ENCODE measurements at places on chromosomes 4 and X. TPM values are rescaled to one million over a fixed set of nuclear protein-coding genes. Genes with fewer than 3 reads are reported as not detected.

The CPE gene
- total RNA-seq, result 89.0 TPM

The AR gene
- total RNA-seq, result 2.0 TPM

- DNase-seq, result no peak
- no peaks in the 10 kb centered on the region for H3K4me1 ChIP-seq
- H3K4me3 ChIP-seq, result peak overlapping the region; percentile 1
These were observed 22.4 kb downstream of the RAB40AL start for GRCh38 chrX:102959471-102959870.

DNA sequence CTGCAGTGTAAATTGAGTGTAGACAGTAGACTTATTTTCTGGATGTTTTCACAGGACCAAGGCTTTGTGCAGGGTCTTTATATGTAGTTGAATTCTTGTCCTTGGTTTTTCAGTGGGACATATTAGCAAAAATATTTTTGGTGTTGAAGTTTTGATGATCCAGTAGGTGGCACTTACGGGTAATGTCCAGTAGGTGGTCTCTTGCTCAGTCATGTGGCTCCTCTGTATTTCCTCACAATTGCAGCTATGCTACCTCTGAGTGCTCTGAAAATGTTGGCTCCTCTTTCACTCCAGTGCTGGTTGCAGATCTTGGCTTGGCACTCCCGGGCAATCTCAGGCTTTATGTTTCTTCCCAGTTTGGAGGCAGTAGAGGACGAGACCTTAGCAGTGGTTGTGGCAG lies 419.8 kb upstream of the AMOT start:
- H3K36me3 ChIP-seq, result no peaks in the 10 kb centered on the region
- H3K27me3 ChIP-seq, result no peaks in the 10 kb centered on the region
- no peaks in the 10 kb centered on the region for H3K4me1 ChIP-seq
- H3K4me3 ChIP-seq, result no peak overlapping the region

- DNase-seq, result no peak
- peaks cover 6% of the 10 kb centered on the region for H3K4me1 ChIP-seq
- no peak overlapping the region for H3K27ac ChIP-seq
- H3K27me3 ChIP-seq, result no peaks in the 10 kb centered on the region
These were observed 891 bp downstream of the TLR2 start for GRCh38 chr4:153684971-153685371.

DNA sequence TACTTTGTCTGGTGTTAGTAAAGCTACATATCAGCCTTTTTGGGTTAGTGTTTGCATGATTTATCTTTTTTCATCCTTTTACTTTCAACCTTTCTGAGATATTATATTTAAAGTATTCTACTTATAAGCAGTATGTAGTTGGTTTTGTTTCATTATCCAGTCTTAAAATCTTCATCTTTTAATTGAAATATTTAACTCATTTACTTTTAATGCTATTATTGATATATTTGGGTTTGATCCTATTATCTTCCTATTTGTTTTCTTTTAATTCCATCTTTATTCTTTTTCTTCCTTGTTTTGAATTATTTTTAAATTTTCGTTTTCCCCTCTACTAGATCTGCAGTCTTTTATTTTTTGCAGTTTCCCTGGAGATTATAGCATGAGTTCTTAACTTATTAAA lies 44.0 kb downstream of the CLDN22 start:
- no peaks in the 10 kb centered on the region for H3K4me1 ChIP-seq
- no peaks in the 10 kb centered on the region for H3K27me3 ChIP-seq
- H3K36me3 ChIP-seq, result no peaks in the 10 kb centered on the region
- H3K27ac ChIP-seq, result no peak overlapping the region
- H3K4me3 ChIP-seq, result no peak overlapping the region

DNA sequence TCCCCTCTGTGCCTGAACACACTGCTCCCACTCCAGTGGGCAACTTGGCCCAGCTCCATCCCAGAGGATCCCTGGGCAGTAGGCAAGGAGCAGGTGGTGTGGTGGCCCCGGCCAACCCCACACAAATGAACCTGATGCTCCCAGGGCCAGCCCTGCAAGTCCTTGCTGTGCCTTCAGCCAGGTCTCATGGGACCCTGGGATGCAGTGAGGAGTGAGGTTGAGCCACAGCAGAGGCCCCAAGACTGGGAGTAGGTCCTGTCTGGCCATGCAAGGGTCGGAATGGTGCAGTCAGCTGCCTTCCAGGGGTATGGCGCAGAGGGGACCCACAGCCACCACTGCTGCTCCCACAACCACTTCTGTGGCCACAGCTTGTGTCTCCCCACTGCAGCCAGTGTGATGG lies 234.5 kb upstream of the DKK2 start:
- H3K36me3 ChIP-seq, result no peaks in the 10 kb centered on the region
- H3K27me3 ChIP-seq, result no peaks in the 10 kb centered on the region
- no peaks in the 10 kb centered on the region for H3K4me1 ChIP-seq
- H3K4me3 ChIP-seq, result no peak overlapping the region
- DNase-seq, result no peak

GRCh38 chrX:137915466-137915865 lies 349.5 kb downstream of the ZIC3 start:
- H3K4me1 ChIP-seq, result no peaks in the 10 kb centered on the region
- H3K36me3 ChIP-seq, result no peaks in the 10 kb centered on the region
- H3K27ac ChIP-seq, result no peak overlapping the region
- H3K27me3 ChIP-seq, result peaks cover 3% of the 10 kb centered on the region
- no peak for DNase-seq
- H3K4me3 ChIP-seq, result no peak overlapping the region

All from pancreas (tissue), 10 donors.